EH (cell line): ENCODE measurements at places on chromosomes 12 and 14.

DNA sequence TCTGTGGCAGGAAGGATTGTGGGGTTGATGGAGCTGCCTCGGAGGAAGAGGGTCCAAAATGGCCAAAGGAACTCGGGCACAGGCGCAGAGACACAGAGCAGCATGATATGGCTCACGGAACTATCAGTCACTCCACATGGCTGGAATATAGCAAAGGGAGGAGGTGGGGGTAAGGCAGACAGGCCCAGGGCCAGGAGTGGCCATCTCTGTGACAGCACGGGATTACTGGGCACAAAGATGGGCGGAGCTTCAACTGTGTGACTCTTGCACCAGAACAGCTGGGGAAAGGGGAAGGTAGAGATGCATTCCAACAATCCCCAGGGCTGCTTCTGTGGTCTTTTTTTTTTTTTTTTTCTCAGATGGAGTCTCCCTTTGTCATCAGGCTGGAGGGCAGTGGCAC is 24.8 kb upstream of the EML1 start:
- DNase-seq = peak; percentile 61

- DNase-seq = no peak
Observed at GRCh38 chr14:100323942-100324307, 786 bp downstream of the SLC25A47 start.

DNA sequence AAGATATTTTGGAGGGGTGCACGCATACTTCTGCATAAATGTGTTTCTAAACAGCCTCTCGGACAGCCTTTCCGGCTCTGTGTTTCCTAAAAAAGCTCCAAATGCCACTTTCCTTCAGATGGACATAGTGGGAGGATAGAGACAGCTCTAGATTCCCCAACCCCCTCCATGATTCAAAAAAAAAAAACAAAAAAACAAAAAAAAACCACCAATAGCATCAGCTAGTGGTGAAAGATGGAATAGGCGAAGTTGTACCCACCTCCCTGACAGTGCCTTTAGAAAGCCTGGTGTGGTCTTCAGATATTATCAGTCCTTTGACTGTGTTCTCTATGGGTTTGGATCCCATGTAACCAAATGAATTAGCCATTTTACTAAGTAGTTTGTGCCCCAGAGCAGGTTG is 94.1 kb downstream of the PHETA1 start:
- DNase-seq = peak; percentile 8

- DNase-seq = no peak
Observed at GRCh38 chr12:73589220-73589619, 948.4 kb upstream of the ATXN7L3B start.

DNA sequence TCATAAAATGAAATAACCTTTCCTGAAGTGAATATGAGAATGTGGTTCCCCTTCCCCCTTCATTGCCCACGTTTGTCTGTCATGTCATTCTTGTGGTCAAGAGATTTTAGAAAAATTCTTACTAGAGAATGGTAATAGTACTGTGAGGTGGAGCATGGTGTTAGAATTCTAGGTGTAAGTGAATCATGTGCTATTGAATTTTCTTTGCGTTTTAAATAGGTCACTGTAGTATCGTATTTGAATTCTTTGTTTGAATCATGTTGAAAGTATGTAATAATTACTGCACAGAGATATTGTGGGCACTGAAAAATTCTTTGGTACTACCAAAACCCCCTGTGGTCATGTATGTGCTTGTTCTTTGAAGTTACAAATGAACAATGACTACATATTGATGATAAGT is 49.9 kb downstream of the FUT8 start:
- peak; percentile 67 for DNase-seq

DNA sequence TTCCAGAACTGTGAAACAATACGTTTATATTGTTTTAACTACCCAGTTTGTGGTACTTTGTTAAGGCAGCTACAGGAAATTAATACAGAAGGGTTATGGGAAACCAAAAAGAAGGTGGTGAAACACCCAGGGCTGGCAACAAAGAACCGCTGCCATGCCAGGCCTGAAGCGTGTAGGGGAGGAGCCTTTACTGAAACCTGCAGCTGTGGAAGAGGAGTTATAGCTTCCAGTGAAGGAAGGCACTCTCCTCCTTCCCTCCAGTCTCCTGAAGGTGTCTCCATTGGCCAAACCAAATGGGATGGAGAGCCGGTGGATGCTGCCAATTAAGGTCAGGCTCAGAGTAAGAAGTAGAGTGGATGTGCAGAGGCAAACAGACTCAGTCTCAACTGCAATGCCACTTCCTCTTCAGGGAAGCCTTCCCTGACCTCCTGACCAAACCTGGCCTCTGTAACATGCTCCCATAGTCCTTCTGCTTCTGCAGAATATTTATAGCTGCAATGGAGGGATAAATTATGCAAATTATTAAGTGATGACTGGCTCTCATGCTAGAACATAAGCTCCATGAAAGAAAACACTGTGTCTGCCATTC is 168.3 kb downstream of the DAD1 start:
- peak; percentile 29 for DNase-seq

DNA sequence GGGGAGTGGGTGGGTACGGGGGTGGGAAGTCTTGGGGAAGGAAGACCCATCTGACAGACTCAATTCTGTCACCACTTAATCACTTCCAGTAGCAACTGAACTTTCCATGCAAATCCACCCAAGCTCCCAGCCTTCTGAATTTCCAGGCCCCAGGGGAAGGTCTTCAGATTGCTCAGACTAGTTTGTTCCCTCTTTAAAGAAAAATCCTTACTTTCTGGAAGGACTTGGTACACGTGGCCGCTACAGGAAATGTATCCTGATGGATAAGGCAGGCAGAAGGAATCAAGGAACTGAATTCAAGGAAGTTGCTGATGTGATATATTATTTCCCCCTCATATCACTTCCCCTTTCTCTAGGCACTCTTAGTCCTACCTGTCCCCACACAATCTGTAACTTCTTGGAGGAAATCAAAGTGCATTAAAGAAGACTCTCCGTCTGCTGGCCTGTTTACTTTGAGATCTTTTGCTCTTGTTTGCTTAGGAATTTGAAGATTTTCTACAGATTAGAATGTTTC is 6.4 kb downstream of the NFKBIA start:
- peak; percentile 48 for DNase-seq

DNA sequence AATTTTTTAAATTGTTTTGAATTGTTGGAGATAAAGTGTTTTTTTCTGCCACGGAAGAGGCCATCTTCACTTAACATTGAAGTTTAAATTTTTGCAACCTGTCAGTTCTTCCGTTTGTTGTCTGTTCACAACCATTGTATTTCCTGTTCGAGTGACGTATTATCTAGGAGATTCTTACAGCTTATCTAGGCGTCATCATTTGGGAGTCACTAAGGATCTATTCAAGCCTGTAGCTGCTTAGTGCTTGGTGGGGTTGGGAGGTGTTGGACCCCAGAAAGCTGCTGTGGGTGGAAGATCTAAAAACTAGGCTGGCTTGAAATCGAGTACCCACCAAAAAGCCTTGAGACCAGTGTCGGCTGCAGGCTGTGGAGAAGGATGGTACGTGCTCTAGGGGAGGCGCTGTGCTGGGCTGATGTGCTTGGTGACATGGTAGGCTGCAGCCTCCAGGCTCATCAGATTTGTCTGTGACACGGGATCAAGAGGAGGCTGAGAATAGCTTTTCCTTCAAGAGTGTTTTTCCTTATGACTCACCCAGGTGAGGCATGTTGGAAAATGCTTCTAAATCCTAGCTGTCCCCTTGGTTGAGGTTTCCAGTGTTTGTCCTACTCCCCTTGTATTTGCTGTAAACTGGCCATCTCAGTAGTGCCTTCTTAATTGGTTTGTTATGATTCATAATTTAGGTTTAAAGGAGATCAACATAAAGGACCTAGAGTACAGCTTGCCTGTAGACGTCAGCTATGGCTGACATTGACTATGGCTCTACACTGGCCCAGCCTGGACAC is 57.8 kb downstream of the ATG14 start:
- no peak for DNase-seq

- DNase-seq = peak; percentile 29
Observed at GRCh38 chr14:60250257-60251035, 1.4 kb downstream of the PPM1A start.

DNA sequence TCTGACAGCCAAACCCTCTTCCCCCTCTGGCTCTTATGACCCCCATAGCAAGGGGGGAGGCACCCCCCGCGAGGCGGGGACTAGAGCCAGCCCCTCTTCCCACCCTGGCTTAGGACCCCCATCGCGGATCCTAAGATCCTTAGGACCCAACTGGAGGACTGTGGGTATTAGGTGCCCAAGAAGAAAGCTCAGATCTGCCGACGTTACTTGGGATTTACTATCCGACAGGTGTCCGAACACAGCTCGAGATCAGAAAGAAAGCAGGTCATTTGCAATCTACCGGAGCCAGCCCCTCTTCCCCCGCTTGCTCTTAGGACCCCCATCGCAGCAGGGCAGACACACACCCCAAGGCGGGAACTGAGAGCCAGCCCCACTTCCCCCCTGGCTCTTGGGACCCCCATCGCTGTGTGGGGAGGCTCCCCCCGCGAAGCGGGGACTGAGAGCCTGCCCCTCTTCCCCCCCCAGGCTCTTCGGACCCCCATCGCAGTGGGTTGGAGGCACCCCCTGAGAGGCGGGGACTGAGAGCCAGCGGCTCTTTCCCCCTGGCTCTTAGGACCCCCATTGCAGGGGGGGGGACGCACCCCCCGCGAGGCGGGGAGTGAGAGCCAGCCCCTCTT is 46.8 kb downstream of the DDX11 start:
- DNase-seq = no peak

- no peak for DNase-seq
Observed at GRCh38 chr14:61271552-61271951, 9.6 kb downstream of the TMEM30B start.

- DNase-seq = no peak
Observed at GRCh38 chr12:101733166-101733565, 6.1 kb downstream of the SYCP3 start.

DNA sequence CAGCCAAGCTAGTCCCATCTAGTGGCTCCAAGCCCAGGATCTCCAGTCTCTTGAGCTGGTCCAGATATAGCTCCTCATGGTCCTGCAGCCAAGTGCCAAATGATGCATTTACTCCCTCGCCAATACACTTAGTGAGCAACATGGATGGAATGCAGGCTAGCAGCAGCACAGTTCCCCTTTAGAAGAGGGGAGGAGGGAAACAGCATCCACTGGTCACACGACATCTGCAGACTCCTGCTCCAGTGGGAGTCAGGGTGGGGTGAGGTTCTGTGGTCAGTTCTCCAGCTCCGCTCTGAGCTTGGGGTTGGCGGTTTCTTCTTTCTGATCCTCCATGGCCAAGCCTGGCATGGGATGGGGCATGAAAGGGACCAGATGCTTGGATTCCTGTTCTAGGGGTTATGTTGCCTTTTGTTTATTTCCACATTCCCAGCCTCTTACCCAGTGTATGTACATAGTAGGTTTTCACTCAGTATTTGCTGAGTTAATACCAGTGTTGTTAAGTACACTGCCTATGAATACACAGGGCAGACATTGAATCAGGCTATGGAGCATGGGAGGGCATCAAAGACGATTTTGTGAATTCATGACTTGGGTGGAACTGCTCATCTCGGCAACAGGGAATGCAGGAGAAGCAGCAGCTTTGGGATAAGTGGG is 57.3 kb downstream of the GALNT16 start:
- DNase-seq = peak; percentile 99

GRCh38 chr12:5433845-5434646 is 2.1 kb downstream of the NTF3 start:
- peak; percentile 18 for DNase-seq

DNA sequence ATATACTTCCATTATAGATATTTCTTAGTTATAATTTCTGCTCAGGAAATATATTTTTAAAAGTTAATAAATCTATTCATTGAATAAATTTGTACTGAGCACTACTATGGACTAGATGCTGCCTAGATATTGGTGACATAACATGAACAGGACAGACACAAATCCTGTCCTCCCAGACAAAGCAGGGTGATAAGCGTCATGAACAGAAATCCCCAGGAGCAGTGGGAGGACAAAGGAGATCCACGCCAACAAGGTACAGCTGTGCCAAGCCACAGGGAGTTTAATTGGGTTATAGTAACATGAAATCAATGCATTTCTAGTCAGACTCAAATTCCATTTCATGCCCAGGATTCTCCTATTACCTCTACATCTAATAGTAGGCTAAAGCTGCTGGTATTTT is 171.8 kb upstream of the CPNE8 start:
- DNase-seq = no peak

DNA sequence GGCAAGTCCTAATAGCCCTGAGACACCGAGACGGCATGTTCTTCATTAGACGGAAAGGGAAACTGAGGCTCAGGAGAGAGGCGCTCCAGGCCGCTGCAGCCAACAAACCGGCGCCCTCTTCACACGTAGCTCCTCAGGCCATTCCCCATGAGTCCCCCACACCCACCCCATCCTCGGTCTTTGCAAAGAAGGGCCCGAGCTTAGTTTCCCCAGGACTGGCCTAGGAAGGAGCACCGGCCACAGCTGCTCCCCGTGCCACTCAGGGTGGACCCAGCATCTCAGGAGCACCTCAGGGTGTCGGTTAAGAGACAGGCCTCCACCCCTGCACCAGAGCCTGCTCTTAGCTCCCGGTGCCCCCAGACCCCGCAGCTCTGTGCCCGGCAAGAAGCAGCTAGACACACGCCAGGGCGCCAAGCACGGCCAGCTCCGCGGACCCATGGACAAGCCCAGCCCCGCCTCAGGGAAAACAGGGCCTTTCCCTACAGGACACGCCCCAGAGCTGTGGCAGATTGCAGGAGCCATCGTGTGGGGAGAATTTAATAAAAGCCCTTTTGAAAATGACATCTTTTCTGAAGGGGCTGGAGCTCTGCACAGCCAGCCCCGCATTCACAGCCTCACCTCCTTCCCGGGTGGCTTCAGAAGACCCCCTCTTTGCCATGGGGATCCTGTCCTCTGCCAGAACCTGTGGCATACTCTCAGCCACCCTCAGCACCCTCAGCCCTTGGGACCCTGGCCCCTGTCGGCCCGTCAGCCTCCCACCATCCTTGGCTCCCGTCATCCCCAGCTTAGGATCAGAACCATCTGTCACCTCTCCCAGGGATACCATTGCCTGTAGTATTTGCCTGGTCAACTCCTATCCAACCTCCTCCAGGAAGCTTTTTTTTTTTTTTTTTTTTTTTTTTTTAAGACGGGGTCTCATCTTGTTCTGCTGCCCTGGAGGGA is 59.7 kb downstream of the LGMN start:
- no peak for DNase-seq

- DNase-seq = no peak
Observed at GRCh38 chr14:51750542-51750941, 98.8 kb downstream of the FRMD6 start.

- DNase-seq = no peak
Observed at GRCh38 chr12:22994316-22994675, 369.3 kb downstream of the ETNK1 start.

GRCh38 chr14:64209444-64210131 is 84.6 kb downstream of the ESR2 start:
- DNase-seq = no peak

DNA sequence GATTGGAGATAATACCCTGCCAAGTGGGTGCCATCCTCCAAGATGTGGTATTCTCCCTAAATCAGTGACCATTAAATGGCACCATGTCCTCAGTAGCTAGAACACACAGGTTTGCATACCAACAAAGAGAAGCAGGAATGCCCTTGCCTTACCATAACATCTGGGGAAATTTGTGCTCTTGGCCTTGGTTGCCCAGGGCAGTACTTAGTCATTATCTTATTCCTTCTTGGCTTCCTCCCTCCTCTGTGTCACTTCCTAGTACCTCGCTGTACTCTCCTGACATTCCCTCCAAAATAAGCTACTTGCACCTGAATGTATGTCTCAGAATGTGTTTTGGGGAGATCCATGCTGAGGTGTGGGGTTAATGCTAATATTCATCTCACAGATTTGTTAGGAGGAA is 43.4 kb downstream of the GPR65 start:
- no peak for DNase-seq

GRCh38 chr12:9736936-9737705 is 4.2 kb upstream of the CLECL1 start:
- DNase-seq = no peak

GRCh38 chr14:99075771-99076375 is 196.1 kb downstream of the BCL11B start:
- DNase-seq = no peak

- no peak for DNase-seq
Observed at GRCh38 chr12:106048676-106049075, 90.1 kb downstream of the NUAK1 start.
